ENCODE measurements at places on chromosomes 2 and 18.

- DNase-seq, result peak; percentile 60
These were observed at the start of gene ASAP2 for GRCh38 chr2:9205963-9206948. TSS of gene ASAP2 (plus strand) at chr2:9206812. CDS start at chr2:9207105, 293 bp downstream.

GRCh38 chr2:106339132-106339531, 129.1 kb downstream of the RGPD3 start:
- peak; percentile 24 for DNase-seq

- DNase-seq, result no peak
These were observed 221.8 kb downstream of the SPP2 start for GRCh38 chr2:234272069-234272850.

DNA sequence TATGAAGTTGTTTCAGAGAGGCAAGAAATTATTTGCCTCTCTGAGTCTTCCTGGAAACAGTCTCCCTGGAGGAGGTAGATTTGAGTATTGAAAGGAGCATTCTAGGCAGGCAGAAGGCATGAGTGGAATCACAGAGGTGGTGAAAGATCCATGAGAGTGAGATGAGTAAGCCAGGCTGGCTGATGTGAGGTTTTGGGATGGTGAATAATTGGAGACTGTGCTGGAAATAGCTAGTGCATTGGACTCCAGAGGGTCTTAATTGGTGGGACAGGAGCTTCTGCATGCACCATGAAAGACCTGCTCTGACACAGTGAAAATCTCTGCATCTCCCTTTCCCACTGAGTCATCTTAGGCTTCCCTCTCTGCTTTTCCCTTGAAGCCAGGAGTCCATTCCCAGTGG, 46.3 kb downstream of the CDC42EP3 start:
- DNase-seq, result no peak

- DNase-seq, result peak; percentile 13
These were observed 221.6 kb downstream of the NR4A2 start for GRCh38 chr2:156110890-156111289.

DNA sequence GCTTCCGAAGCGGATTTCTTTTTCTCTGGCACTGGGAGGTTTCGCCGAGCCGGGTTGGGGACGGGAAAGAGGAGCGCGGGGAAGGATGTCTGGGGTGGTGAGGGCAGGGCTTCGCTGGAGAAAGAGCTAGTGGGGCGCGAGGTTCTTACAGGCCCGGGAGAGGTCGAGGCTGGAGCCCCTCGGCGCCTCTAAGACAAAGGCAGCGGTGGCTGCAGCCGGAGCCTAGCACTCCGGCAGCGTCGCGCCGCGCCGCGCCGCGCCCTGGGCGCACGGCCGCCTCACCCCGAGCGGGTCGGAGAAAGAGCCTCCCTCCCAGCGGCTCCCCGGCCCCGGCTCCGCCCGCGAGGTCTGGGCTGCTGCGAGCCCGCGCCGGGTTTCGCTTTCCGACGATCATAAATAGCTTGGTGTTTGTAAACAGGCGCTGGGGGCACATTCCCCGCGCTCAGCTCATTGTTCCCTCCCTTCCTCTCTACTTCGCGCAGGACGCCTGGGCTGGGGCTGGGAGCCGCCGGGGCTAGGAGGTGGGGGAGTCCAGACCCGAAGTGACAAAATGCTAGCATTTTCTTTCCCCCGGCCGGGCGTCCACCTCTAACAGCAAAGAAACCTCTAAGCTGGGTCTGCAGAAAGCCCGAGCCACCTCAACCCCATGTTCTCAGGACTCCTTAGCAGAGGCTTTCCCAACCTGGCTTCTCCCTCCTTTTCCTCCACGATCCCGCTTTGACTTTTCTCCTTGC, 813 bp upstream of the MEIS1 start:
- DNase-seq, result peak; percentile 59

GRCh38 chr2:217687771-217688170, 315.0 kb downstream of the TNS1 start:
- no peak for DNase-seq

DNA sequence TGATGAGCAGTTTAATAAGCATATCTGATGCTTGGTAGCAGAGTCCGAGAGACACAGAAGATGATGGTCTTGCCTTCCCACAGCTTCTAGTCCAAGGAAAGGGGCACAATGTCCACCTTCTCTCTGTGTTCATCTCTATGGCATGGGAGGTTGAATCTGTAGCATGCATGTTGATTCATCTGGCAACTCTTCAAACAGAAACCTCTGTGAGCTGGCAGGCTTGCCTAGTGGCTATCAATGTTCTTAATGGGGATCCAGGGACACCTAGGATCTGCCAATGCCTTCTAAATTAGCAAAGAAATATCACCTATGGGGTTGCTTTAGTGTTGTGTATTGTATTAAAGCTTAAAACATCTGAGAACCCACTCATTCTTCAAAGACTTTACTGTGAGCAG, 170.8 kb downstream of the INO80D start:
- DNase-seq, result no peak

DNA sequence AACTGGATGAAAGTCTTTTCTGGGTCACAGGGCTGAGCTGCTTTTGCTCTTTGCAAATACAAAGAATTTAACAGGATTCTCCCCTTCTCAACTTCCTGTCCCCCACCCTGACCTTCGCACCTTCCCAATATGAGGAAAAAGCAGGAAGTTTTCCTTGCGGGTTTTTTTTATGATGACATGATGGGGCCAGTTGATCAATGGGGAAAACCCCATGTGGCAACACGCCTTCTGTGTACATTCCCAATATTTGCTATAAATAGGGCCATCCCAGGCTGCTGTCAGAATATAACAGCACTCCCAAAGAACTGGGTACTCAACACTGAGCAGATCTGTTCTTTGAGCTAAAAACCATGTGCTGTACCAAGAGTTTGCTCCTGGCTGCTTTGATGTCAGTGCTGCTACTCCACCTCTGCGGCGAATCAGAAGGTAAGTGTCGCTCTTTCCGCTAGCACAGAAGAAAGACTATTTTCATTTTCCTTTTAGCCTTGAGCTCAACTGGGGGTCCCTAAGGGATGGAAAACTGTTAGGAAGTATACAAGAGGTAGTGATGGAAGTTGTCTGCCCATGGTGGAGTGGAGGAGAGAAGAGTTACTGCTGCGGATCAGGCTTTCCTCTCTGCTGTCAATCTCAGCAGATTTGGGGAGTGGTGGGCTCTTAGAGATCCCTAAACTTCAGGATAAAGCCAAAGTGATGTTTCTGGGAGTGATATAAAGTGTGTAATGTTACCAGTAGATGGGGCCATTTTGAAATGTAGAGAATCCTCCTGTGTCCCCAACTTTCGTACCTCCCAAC, at the start of gene CCL20:
CCL20 (plus strand) TSS at position 281 of the 792 bp plus-strand sequence; CDS start at position 351, 70 bp downstream.
- no peak for DNase-seq

DNA sequence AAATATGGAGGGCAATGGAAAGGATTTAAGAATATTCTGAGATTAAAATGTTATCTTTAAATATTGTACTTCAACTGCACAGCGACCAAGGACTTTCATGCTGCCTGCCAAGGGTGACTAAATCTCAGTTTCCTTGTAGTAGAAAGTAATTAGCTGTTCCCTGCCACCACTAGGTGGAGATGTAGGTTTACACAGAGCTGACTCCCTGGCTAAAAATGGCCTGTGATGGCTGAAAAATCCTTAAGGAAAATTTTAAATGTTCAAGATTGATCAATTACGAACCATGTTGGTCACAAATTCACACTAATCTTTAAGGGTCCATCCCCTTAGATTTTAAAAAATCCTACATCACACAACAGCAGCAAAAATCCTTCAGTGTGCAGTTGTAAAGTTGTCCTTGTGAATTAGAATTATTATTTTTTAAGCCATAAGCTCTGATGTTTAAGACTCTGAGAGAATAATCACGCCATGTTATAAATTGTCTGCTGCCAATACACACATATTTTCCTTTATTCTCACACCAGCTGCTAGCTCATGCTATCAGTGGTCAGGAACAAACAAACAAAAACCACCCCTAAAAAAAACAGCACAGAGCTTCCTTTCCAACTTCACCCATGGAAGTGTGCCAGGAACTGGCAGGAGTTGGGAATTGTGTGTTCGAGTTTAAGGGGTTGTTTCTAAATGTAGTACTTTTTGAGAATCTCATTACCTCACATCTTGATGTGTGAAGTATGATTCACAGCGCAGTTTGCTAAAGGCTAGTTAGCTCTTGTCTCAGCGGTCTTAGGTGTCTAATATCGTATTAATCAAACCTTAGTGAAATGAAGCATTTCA, 399.8 kb downstream of the TMEM182 start:
- peak; percentile 51 for DNase-seq

GRCh38 chr2:205175831-205176230, 506.5 kb upstream of the NRP2 start:
- DNase-seq, result no peak

GRCh38 chr2:230930928-230931555, 6.0 kb upstream of the GPR55 start:
- no peak for DNase-seq

DNA sequence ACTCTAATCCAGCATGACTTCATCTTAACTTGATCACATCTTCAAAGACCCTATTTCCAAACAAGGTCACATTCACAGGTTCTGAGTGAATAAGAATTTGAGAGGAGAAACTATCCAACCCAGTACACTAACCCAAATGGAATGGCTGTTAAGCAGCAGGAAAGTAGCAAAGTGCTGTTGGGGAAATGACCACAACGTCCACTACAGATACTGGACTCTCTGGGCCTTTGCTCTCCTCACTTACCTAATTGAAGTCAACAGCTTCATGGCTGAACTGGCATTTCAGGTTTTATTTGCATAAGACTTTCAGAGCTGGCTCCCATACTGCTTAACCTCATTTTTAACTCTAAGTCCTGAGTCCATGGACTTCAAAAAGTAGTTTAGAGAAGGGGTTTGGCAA, 38.0 kb upstream of the ACVR2A start:
- no peak for DNase-seq

GRCh38 chr2:121052023-121052422, 233.0 kb downstream of the TFCP2L1 start:
- no peak for DNase-seq

GRCh38 chr2:150234787-150235446, 252.6 kb downstream of the RND3 start:
- DNase-seq, result peak; percentile 3

- no peak for DNase-seq
These were observed 101.7 kb upstream of the FZD7 start for GRCh38 chr2:201931951-201932350.

DNA sequence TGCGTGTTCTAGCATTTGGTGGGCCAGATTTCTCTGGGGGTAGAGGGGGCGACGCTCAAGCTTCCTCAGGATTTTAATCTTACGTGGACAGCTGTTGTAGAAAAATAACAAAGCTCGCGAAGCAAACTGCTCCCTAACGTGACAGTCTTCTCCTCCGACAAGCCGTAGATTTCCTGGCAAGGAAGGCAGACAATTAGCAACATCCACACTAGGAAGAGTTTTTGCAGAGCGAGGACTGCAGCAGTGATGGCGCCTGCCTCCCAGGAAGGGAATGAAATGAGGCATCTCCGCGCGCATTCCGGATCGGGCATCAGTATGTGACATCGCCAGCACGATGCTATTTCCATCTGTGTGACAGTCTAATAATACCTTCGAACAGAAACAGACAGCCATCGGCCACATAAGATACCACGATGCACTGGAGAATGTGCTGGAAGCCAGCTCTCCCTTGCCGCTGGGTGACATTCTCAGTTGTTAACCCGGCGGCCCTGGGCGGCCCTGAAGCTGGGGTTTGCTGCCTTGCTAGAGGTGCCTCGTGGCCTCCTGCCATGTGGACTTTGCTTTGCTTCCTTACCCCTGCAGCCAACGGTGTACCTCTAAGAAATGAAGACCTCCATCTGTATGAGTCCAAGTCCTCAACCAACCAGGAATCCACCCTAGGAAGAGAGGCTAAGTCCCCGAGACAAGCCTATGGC, 101.8 kb upstream of the AGAP1 start:
- no peak for DNase-seq

DNA sequence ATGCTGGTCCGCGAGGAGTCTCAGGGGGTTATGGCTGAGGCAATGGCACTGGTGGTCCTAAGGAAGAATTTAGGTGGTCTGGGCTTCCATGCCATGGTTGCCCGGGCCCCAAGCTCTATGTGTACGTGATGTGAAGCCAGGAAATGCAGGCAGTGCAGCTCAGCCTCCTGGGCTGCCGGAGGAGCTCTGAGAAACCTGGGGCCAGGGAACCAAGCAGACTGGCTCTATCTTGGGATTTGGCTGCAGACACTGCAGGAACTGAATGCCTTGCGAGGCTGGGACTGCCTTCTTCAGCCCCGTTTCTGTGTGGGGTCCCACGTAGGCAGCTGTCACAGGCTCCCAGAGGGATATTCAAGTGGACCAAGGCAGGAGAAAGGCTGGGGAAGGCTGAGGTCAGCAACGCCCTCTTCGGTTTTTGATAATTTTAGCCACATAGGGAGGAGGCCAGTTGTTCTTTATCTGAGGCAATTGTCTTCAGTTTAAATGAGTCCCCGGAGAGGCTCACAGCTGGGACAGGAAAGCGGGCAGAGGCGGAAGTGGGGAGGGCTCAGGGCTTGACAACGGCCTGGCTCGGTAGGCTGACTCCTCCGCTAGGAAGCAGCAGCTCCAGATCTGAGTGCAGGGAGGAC, 77.7 kb downstream of the RHOB start:
- DNase-seq, result no peak

- DNase-seq, result no peak
These were observed 51.4 kb upstream of the IL1R1 start for GRCh38 chr2:102091121-102091520.

GRCh38 chr2:45909677-45910191, 258.3 kb downstream of the PRKCE start:
- no peak for DNase-seq

- no peak for DNase-seq
These were observed 54.9 kb downstream of the SDC1 start for GRCh38 chr2:20169796-20170703.

GRCh38 chr2:160474891-160475787, 18.5 kb downstream of the RBMS1 start:
- no peak for DNase-seq

DNA sequence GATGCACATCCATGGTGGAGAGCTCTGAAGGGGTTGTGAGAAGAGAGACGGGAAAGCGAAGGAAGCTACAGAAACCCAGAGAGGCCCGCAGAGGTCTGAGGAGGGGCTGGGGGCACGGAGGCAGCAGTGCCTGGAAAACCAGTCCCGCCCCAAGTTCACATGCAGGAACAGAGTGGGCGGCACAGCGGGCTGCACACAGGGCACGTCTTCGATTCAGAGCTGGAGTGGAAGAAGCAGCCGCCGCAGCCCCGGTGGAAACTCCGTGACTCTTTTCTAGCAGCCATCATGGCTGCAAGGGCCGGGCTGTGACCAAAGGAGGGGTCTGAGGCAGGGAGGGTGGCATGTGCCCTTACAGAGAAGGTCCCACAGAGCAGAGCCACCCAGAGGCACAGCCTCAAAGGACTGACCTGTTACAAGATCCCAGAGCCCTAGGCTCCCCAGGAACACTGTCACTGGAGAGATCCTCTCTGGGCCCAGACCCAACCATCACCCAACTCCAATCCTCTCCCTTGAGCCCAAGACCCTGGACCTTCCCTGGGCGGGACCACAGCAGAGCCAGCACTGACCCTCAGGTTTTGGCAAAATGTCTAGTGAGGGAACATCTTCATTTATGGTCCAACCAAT, 10.7 kb downstream of the PRKAG3 start:
- no peak for DNase-seq
